ENCODE measurements at places on chromosomes 5 and 9.

- no peak for DNase-seq
Measured at GRCh38 chr5:174752121-174752520, 27.7 kb downstream of the MSX2 start.

DNA sequence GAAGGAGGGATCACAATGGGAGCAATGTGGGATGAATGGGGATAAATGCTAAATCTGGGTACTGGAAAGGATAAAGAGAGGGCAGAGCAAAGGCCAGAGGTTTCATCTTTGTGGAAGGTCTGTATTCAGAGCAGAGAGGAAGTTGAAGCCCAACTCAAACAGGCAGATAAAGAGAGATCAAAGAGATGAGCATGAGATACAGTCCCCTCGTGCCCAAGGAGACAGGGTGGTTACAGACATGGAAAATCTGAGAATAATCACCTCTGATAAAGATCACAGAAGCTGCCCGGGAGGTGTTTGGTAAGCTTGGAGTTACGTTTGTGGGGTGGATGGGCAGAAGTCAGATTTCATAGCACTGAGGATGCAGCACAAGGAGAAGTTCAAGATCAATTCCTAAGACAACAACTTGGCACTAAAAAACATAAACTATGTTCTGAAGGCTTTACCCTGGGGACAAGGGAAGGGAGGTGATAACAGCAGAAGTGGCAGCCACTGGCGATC, 459 bp upstream of the ERAP2 start:
- no peak for DNase-seq

- no peak for DNase-seq
Measured at GRCh38 chr5:110653231-110653970, 73.1 kb downstream of the TMEM232 start.

GRCh38 chr5:10081584-10081983, 168.1 kb downstream of the ATPSCKMT start:
- no peak for DNase-seq

DNA sequence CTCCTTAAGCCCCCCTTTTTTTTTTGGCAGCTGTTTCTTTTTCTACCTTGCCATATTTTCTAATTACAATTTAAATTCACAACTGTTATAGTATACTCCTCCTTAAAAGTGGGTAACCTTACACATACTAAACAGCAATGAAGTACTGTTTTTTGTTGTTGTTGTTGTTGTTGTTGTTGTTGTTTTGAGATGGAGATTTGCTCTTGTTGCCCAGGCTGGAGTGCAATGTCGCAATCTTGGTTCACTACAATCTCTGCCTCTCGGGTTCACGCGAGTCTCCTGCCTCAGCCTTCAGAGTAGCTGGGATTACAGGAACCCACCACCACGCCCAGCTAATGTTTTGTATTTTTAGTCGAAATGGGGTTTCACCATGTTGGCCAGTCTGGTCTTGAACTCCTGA, 669.1 kb upstream of the CDH6 start:
- DNase-seq, result no peak

GRCh38 chr9:133916159-133916541, 76.0 kb downstream of the VAV2 start:
- DNase-seq, result peak; percentile 30

GRCh38 chr5:93247105-93247504, 333.9 kb downstream of the NR2F1-AS1 start:
- DNase-seq, result no peak

DNA sequence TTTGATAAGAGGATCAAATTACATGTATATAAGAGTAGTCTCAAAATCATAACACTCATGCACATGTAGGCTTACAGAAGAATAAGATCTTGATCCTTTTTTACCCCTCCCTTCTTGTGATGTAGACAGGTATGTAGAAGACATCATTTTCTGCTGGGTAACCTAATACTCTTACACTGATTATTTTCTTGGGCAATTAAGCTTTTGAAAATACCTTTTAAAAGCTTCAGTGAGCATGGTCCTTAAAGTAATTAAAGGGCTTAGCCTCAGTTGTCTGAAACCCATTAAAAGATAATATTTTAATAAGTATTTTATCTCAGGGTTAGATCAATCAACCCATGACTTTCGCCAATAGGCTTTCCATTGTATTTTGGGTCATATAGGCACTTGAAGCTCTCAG, 50.6 kb downstream of the ALDH1A1 start:
- DNase-seq, result no peak

DNA sequence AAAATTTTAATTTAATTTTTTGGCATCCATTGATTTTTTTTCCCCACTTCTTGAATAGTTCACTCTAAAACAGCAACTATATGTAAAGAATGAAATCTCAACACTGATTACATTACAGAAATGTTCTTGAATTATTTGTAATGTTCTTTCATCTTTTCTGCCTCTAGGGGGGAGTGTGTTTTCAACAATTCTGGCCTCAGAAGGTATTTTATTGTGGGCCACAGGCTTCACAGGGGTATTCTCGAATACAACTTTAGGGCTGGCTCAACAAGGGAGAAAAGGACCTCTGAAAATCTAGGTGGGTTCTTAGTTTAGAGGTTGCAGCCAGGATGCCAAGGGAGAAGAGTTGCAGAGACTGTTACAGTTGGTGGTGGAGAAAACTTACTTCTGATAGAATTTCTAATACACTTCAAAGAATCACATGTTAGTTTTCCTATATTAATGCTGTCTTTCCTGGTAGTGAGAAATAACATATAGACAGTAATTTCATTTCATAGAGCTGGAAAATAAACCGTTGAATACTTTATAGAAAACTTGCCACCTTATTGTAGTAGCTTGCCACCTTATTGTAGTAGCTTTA, 3.6 kb upstream of the NPR3 start:
- peak; percentile 60 for DNase-seq

GRCh38 chr9:113888336-113888735, 12.2 kb downstream of the ZNF618 start:
- DNase-seq, result no peak

- DNase-seq, result no peak
Measured at GRCh38 chr5:100723229-100723628, 179.9 kb downstream of the ST8SIA4 start.

GRCh38 chr5:69184621-69185020, 4.8 kb upstream of the CENPH start:
- no peak for DNase-seq

GRCh38 chr5:160175438-160176218, 53.7 kb upstream of the FABP6 start:
- DNase-seq, result peak; percentile 86

All from A673 (cell line).